Activated gamma-delta T cell (primary cell): ENCODE measurements at places on chromosomes 16 and 17.

DNA sequence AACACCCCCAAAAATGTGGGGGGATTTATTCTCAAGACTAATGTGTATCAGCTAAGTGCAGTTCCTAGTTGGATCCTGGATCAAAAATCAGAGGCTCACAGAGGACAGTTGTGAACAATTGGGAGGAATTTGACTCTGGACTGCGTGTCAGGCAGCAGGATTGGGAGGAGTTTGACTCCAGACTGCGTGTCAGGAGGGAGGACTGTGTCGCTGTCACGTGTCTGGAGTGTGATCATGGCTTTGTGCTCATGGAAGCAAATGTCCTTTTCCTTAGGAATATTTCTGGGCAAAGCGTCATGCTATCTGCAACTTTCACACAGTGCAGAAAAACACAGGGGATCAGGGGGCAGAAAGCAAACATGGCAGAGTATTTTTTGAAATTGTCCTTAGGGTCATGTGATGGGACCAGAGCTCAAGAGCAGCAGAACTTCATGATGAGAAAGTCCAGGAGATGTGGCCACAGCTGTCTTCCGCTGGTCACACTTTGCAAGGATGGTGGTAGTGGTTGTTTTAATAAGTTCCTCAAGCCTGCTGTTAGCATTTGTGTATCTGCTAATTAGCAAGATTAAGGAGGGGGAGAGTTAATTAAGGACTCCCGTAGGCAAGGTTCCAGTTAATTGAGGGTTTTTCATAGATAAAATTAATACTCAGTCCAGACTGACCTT lies 122.0 kb upstream of the CHMP6 start:
- DNase-seq: no peak

DNA sequence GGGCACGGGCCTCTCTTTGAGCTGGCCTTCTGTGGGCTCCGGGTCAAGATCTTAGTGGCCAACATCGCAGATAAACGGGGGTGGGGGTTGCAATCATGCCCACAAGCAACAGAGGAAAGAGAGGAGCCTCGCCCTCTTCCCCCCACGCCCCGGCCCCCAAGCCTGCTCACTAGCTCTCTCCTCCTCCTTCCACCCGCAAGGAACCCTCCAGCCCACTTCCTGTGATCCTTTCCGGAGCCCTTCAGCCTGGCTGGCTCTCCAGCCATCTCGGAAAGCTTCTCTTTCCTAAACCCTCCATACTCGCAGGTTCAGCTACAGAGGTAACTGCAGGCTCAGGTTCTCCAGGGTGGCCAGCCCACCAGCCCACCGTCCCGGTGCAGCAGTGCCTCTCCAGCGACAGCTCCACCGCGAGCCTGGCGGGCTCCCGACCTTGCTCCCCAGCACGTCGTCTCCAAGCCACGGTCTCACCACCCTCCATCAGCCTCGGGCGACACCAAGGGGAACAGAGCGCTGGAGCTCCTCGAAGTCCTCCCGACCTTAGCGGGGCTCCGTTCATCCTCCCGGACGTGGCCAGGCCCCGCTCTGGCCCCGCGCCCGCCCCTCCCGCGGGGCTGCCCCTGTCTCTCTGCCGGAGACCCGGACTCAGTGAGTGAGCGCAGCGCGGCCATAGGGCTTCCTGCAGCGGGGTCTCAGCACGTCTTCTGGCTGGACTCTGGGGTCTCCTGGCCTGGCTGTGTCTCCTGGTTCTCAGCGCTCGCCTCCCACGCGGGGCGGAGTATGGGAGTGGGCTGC lies 12.9 kb upstream of the ODF4 start:
- no peak for DNase-seq

- DNase-seq: no peak
These were observed 103.5 kb upstream of the KIF2B start for GRCh38 chr17:53719229-53719628.

- no peak for DNase-seq
These were observed 5.0 kb downstream of the NLRC5 start for GRCh38 chr16:56994311-56994710.

- no peak for DNase-seq
These were observed 6.1 kb downstream of the SMIM5 start for GRCh38 chr17:75639327-75639726.

DNA sequence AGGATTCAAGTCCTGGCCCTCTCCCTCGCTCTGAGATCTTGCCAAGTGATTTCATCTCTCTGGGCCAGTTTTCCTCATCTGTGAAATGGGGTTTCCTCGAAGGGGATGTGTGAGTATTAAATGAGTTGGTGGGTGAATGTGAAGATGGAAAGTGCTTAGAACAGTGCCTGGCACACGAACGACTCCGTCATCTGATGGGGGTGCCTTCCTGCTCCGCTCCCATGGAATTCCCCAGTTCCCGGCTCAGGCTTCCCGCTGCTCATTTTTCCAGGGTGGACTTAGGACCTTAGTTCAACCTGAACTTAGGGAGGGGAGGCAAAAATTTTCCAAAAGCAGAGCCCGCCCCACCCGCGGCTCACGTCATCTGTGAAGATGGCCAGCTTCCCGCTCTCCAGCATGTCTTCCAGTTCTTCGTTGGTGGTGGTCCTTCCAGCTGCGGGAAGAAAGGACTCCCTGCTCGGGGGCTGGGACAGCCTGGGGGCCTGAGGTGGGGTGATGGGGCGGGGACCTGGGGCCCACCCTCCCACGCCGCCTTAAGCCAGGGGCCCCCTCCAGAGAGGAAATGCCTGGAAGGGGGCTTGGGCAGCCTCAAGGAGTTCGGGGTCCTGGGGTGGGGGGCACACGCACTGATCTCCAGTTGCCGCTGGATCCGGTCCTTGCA lies 11.4 kb downstream of the HSD3B7 start:
- no peak for DNase-seq

DNA sequence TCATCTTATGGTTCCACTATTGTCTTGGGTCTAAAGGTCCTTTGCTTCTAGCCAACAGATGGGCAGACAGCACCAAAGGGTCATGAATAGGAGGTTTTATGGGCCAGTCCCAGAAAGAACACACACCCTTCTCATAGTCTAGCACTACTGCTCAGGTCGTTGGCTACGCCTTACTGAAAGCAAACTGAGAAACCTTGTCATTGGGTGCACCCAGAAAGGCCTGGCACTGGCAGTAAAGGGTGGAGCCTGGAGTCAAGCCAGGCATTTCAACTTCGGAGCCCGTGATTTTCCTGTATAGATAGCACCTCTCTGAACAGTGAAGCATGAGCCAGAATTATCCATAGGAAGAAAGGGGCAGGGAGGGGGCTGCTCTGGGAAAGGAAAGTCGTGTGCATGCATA lies 74.9 kb downstream of the VAT1L start:
- DNase-seq: no peak

DNA sequence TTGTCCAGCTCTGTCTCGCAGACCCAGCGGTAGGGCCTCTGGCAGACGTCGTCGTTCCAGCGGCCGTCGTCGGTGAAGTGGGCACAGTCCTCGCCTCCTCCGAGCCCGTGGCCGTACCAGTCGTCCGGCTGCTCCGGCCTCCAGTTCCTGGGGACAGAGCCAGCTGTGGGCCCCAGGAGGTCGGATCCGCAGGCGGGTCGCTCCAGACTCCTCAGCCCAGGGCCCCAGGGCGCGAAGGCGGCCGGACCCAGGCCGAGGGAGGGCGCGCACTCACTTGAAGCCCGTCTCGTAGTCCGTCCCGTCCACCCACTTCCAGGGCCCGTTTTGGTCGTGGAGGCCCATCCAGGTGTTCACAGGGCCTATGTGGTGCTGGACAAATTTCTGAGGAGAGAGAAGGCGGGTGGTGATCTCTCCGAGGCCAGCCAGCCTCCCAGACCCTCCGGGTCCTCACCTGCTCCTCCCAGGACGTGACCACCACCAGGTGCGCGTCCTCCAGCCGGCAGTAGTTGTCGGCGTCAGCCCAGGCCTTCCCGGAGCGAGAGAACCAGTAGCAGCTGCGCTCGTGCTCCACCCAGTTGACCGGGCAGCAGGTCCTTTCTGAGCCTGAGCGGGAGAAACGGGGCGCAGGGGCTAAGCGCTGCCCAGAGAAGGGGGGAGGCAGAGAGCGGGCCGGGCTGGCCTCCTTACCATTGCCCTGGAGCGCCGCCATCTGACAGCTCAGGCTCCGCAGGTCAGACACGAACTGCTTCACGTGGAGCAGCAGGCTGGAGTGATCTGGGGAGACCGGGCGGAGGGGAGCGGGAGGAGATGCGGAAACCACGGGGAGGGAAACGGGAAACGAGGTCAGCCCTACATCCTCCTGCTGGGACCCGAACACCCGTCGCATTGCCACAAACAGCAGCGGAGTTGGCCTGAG lies 5.2 kb downstream of the ASGR1 start:
- peak; percentile 21 for DNase-seq

- no peak for DNase-seq
These were observed 9.3 kb downstream of the ZNF263 start for GRCh38 chr16:3292604-3293003.

GRCh38 chr17:78883533-78884131 lies 19.4 kb downstream of the CEP295NL start:
- no peak for DNase-seq

DNA sequence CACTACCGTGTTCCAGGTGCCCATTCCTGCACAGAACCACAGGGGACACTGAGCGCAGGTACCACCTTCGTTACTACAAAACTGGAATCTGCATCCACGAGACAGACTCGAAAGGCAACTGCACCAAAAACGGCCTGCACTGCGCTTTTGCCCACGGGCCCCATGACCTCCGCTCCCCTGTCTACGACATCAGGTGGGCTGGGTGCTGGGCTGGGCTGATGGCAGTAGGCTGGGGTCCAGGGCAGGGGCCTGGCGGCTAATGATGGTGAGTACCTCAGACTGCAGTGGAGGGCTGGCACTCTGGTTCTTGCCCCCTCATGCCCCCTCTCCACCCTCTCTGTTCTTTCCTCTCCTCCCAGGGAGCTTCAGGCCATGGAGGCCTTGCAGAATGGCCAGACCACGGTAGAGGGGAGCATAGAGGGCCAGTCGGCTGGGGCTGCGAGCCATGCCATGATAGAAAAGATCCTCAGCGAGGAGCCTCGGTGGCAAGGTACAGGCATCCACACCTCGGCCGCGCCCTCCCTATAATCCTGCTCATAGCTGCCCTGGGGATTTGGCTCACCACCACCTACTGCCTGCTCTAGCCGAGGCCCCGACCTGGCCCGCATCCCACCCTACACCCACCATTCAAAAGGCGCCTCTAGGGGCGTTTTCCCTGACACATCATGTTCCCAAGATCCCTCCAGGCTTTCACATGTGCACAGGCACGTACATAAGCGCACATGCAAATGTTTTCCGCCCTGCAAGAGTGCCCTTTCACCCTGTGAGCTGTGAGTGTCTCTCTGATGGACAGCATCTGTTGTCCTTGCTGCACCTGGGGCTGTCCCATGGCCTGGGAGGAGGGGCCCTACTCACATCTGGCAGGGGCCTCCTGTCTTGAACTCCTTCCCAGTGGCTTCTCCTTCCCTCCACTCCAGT lies 27.7 kb downstream of the UNK start:
- DNase-seq: no peak

DNA sequence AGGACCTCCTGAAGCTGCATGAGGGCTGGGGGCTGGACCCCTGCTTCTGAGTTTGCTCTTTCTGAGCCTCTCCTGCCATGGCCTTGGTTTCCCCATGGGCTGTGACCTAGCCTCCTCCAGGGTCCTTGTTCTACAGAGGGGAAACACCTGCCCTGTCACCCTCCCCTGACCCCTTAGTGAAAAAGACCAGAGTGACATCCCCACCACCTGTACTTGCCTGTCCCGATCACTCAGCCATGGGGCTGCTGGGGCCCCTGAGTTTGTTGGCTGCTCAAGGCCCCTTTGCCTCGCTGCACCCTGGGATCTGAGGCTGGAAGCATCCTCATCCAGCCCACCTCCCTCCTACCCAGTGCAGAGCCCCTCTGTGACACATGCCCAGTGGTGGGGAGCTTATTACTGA lies 800 bp downstream of the NOD2 start:
- no peak for DNase-seq

GRCh38 chr17:61997664-61998063 lies 67.4 kb downstream of the MED13 start:
- no peak for DNase-seq

GRCh38 chr16:11297492-11298142 lies 16.5 kb upstream of the PRM1 start:
- peak; percentile 50 for DNase-seq

GRCh38 chr16:67927131-67927941 lies 4.3 kb downstream of the CTRL start:
- DNase-seq: no peak

DNA sequence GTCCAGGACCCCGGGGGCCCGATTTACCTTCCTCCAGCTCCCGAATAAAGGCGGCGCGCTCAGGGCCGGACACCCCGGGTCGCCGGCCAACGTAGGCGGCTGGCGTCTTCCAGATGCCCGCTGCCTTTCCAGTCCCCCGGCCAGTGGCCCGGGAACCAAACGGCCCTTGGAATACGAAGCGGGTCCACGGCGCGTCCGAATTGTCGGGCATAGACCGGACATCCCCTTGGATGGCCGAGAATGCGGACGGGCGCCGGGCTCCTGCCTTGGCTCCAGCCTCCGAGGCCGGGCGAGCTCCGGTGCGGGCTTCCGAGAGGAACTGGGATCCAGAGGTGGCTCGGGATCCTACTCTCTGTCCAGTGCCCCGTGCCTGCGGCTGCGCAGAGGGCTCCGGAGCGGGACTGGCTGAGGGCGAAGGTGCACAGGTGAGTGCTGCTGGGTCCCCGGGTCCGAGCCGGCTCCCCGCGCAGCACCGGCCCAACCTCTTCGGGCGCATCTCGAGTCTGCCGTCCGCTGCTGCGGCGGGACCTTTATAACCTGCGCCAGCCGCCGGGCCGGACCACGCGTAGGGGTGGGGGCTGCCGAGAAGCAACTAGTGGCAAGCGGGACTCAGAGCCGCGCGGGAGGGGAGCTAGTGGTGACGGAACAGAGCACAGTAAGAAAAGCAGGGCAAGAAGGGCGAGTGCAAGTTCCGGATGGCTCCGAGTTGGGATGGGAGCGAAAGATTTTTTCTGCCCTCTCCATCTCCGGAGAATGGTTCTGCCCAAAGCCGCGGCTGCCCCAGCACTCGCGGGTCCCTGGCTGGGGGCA lies at the start of gene HAP1:
Gene HAP1, minus strand, starts transcription at position 505 of the 810 bp plus-strand sequence. Its CDS starts 9 bp downstream, at position 496.
- no peak for DNase-seq

GRCh38 chr17:80455336-80455710 lies 21.1 kb downstream of the NPTX1 start:
- DNase-seq: peak; percentile 45

- DNase-seq: peak; percentile 35
These were observed at the start of gene SRCIN1 for GRCh38 chr17:38605841-38606645. Gene SRCIN1 (minus strand): TSS chr17:38605952. CDS start chr17:38605705, 247 bp downstream.

- DNase-seq: no peak
These were observed 90.9 kb downstream of the SDK2 start for GRCh38 chr17:73553311-73553710.

DNA sequence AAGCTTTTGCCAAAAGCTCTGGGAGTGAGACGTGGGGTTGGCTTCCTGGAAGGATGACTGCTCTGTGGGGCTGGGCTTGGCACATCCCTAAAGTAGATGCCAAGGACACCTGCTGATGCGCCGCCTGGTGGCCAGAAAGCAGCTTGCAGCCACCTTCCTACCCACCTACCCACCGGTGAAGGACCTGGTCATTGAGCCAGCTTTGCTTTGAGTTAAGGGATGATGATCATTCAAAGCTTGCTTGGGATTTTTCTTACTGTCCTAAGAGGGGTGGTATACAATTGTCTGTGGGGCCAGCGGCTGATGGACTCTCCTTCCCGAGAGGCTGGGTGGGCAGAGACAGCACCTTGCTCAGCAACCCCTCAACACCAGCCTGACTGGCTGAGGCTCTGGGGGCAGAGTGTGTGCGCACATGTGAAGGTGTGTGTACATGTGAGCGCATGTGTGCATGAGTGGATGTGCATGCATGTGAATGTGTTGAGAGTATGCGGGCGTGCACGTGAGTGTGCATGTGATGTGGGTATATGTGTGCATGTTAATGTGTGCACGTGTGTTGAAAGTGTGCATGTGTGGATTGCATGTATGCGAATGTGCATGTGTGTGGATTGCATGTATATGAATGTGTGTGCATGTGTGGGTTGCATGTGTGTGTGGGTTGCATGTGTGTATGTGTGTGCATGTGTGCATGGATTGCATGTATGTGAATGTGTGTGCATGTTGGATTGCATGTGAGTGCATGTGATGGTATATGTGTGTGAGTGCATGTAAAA lies 18.6 kb downstream of the C1QTNF1 start:
- peak; percentile 28 for DNase-seq
